Endothelial cell (in vitro differentiated cells): ENCODE measurements at places on chromosomes 7 and 10. TPM values are rescaled to one million over a fixed set of nuclear protein-coding genes. Genes with fewer than 3 reads are reported as not detected.

The NUTM2E gene
- 0.46 TPM for total RNA-seq

DNA sequence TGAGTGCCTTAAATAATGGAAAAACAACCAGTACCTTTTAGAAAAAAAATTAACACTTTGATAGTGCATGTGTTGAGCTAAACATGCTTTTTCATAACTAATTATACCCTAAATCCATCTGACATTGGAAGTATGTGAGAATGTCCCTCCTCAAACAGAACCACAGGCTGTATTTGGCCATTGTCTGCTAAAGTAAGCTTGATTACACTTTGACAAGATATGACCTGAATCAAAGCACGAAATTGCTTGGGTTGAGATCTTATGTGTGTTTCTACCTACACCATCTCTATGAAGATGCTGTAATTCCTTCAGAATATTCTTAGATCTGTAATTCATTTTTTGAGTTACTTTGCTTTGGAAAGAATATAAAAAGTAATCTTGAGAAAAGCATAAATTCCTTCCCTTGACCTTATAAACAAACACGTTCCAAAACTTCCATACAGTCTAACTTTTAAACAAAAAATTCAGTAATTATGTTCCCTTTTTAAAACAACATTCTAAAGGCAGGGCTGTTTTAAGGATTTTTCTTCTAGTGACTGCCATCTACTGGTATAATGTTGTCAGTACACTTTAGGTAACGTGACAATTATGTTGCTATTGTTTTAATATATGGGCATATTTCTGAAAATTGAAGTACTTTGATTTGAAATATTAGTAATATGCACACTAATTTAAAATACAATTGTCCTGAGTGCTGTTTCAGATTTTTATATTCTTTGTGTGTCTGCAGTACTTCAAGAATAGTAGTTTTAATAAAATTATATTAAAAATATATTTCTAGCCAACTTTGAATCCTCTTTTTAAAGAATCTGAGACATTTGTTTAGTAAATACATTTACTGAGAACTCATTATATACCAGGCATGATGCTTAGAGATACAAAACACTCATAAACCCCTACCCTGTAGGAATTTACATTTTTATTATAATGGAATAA is 20.9 kb downstream of the CD36 start:
- DNase-seq: no peak

- no peak for DNase-seq
Observed at GRCh38 chr10:75755528-75755927, 324.1 kb downstream of the LRMDA start.

DNA sequence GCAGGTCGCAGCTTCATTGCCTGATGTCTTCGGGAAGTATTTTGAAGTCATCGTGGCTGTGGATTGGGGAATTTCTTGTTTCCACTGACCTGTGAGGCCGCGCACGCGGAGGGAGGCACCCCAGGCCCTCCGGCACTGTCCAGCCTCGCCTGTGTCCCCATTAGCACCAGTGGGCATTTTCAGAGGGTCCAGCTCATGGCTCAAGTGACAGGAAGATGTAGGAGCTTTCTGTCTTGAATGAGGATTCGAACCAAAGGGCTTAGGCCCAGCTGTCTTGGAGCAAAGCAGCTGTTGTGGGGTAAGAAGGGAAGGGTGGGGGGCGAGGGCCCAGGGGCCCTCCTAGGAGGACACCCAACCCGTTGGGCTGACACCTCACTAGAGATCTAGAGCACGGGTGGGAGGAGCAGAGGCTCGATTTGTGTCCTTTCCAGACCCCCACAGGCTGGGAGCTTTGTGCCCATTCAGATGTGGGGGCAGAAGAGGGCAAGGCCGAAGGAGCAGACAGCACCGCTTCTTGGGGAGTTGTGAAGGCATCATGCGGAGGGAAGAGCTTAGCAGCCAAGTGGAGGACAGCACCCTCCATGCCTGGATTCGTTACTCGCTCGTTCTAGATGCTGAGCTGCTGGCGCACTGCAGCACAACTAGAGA is 914 bp downstream of the ZNF37A start:
- DNase-seq: no peak

DNA sequence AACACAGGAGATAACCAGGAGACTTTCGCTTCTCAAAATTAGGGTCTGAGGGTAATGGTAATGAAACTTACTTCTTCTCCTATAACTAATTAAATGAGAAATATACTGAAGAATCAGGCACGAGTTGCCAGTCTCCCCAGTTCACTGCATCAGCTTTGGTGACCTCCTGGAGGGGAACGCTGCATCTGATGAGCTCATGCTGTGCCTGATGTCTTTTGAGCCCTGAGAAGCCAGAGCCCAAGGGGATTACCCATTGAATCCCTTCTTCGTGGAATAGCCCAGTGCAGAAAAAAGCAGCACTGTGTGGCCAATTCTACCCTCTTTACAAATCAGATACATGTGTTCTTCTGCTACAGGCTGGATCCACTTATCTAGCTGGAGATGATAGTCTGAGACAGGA is 45.1 kb downstream of the CYP2C9 start:
- no peak for DNase-seq
